Occipital lobe (tissue), 3 donors: ENCODE measurements at places on chromosomes 6 and 20. TPM values are rescaled to one million over a fixed set of nuclear protein-coding genes. Genes with fewer than 3 reads are reported as not detected.
A peak's percentile ranks its signal among the peaks of the same experiment; 100 is the strongest.

The EPB41L2 gene
- 32.3 TPM for total RNA-seq

DNA sequence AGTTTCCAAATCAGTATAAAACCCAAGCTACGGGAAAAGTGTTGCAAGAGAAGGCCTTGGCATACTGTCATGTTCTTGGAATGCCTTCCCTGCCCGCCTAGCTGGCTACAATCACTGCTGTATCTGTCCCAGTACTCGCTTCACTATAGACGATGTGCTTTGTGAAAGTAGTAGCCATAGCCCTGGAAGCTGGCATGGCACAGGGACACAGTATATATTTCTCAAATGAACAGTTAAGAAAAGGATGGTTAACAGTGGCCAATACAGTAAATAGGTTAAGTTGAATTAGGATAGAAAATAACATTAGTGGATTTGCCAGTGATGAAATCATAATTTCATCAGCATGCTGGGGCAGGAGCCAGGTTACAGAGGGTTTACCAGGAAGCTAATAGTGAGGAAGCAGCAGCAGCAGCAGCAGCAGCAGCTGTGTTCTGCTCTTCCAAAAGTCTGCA, 499.3 kb downstream of the CDKAL1 start:
- DNase-seq = no peak

The TRAPPC3L gene
- not detected for total RNA-seq

DNA sequence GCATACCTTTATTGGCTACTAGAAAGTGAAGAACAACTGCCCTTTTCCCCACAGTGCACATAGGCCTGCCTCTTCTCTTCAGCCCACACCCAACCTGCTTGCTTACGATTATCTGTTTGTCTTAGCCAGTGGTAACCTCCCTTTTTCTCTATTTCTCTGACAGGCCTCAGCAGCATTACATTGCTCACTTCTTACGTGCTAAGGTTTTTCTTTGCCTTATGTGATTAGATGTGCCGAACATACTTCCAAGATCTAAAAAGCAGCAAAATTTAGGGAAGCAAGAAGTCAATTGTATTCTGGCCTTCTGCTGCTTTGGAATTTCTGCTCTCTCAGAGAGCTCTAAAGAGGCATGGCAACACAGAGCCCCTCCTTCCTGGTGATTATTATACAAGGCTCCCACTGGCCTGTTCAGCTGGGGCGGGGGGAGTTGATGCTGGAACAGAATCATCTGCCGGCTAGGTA, 7.0 kb downstream of the B4GALT5 start:
- no peak for DNase-seq

- DNase-seq = peak; percentile 30
These were observed 29.4 kb downstream of the COL20A1 start for GRCh38 chr20:63322146-63322932.

DNA sequence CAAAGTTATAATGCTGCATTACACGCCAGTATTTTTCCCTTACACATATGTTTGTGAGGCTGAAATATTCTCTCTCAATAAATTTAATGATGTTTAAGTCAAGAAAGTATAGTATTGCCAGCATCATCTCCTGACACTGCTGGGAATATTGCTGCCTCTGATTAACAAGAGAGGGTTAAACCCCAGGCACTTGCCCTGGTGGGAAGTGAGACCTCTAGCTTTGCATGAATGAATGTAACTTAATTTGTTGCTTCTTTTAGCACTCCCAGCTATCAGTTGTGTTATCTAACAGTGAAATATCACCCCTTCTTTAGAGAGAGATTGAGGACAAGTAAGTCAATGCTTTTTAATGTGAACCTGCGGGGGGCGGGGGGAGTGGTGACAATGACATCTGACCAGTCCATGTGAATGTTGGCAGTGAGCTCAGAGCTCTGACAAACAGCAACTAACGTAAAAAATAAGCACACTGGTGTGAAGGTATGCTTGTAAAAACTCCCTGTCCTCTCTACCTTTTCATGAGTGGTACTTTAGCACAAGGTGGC, 9.8 kb downstream of the FOXA2 start:
- no peak for DNase-seq

DNA sequence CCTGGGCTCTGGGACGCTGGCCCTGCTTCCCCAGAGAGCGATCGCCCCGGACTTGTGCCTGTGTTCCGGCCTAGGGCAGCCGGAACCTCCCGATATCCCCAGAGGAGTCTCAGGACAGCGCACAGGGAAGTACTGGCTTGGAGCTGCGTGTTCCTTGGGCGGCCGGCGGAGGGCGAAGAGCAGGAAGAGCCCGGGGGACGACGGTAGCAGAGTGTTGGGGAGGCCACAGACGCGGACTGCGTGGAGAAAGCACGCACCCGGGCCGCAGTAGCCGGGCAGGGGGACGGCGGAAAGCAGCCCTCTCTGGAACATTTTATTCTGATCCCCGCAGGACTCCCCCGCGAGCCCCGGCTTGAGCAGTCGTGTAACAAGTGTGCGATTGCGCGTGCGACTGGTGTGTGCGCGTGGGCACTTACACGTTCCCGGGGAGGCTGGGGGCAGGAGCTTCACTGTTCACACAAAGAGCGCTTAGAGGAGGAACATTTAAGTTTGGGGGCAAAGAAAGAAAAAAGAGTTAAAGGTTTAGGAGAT, 36.1 kb downstream of the NCR2 start:
- DNase-seq = no peak

DNA sequence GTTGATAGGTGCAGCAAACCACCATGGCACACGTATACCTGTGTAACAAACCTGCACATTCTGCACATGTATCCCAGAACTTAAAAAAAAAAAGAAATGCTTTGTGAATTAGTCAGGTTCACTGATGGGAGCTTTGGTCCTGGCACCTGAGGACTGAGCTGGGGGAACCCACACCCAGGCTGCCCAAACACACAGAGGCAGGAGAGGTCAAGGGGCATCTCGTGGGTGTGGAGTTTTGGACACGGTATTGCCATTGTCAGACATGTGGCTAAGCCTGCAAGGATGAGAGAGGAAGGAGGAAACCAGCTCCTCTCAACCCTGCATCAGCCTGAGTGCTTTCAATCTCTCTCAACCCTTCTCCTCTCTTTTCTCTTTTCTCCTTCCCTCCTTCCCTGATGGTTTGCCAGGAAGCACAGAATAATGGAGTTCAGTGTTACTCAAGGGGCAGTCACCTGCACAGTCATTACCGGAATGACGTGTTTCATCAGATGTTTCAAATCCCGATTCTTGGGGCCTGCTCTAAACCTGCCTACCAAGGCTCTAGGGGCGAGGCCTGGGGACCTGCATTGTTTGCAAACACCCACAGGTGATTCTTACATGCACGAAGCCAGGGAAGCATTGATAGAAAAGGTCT, 89.9 kb upstream of the NEDD9 start:
- DNase-seq = no peak

The ARMC2 gene
- total RNA-seq = 15.3 TPM

DNA sequence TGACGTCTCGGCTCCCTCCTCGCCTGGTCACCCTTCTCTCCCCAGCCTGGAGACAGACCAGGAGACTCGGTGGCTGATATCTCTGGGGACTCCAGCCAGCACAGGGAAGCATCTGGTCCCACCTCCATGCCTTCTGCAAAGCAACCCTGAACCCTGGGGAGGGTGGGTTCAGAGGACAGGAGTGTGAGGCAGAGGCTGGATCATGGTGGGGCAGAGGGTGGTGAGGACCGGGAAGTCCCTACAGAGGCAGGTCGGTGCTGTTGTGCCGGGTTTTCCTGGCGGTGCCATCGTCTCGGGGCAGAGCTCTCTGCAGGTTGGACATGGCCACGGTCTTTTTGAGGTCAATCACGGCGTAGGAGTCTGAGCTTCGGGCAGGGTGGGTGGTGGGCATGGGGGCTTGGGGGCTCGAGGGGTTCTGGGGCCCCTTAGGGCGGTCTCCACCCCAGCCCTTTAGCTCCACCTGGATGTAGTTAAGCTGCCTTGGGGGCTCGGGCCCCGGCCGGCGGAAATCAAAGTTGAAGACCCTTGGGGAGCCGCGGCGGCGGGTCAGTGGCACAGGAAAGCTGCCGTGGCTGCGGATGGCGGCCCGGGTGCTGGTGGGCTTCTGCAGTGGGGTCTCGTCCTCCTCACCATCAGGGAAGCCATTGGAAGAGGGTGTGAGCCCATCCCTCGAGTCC, 9.2 kb downstream of the FRS3 start:
- DNase-seq = no peak

DNA sequence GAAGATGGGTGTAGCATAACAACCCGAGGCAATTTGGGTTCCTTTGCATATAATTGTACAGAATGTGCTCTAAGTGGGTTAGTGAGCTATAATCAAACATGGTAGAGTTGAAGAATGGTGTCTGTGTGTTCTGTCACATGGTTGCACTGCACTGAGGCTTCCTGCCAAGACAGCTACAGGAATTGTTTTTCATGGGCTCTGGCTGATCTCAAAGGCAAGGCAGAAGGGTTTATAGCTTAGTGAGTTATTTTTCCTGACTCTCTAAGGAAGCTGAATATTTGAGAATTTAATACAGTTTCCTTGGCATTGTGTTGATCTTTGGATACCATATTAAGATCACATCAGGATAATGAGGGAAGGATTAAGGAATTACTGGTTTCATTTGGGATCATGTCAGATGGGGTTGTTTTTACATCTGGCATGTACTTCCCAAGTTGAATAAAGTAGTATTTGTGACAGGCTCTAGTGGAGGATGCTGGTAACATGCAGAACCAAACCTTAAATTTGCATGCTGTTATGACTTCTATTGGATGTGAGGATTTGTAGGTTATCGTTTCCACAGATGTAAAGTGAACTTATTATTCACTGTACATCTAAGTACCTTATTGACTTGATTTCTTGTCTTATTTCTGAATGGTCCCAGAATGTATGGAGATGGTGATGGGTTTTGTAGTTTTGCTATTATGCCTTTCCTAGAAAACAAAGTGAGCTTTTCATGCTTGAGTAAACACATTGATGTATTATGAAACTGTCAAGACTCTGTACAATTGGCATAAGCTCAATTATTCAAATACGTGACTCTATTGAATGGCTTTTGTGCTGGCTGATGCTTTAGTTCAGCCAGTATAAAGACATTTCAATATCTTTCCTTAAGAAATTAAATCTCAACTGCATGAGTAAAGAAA, 43.3 kb downstream of the LRRC1 start:
- peak; percentile 63 for DNase-seq

DNA sequence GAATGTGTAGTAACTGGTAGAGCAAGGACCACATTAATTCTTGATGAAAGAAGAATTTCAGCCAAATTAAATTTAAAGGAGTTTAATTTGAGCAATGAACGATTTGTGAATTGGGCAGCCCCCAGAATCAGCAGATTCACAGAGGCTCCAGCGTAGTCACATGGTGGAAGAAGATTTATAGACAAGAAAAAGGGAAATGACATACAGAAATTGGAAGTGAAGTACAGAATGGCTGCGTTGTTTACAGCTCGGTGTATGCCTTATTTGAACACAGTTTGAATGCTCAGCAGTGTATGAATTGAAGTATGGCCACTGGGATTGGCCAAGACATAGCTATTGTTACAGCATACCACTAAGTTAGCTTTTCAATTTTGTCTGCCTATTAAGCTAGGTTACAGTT, 173.6 kb upstream of the ARG1 start:
- DNase-seq = no peak

DNA sequence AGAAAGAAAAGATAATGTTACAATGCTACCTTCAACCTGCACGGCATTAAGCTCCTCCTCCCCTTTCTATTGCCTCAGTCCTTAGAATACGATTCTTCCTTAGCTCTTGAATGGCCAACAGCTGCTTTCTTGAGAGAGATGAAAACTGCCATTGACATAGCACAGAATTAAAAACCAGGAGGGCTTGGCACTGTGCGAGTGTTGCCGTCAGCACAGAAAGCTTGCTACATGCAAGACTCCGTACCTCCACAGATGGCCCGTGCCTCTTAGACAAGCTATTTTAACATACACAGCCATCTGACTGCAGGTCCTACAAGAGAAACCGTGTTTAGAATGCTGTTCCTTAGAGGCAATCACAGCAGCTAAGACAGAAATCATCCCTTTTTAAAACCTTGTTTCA, 51.7 kb downstream of the ALDH5A1 start:
- DNase-seq = peak; percentile 6

GRCh38 chr6:13203145-13203544, 125.2 kb downstream of the TBC1D7 start:
- no peak for DNase-seq

DNA sequence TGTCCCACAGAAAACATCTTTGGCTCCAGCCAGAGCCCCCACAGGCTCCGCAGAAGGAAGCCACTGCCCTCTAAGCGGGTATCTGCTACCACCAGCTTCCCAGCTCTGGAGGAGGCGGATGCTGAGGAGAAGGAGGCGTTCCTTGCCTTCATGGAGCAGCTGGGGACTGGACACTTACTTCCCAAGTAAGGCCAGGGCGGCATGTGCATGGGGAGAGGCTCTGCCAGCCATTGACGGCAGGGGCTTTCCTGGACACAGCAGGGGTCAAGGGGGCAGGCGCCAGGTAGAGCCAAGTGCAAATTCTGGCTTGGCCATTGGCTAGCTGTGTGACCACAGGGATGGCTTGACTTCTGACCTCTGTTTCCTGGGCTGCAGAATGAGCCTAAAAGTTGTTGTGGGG, 17.8 kb downstream of the RAB44 start:
- no peak for DNase-seq

The SLC23A2 gene
- total RNA-seq = 52.9 TPM

The CASS4 gene
- 0.16 TPM for total RNA-seq

GRCh38 chr6:41097467-41098090, 24.8 kb downstream of the NFYA start:
- DNase-seq = no peak

The MOG gene
- not detected for total RNA-seq

The WFDC6 gene
- not detected for total RNA-seq

GRCh38 chr6:72948153-72948552, 277.1 kb downstream of the KHDC1L start:
- DNase-seq = no peak

- DNase-seq = no peak
These were observed 125.1 kb downstream of the LRRC1 start for GRCh38 chr6:53919881-53920360.

The KIF25 gene
- total RNA-seq = not detected

DNA sequence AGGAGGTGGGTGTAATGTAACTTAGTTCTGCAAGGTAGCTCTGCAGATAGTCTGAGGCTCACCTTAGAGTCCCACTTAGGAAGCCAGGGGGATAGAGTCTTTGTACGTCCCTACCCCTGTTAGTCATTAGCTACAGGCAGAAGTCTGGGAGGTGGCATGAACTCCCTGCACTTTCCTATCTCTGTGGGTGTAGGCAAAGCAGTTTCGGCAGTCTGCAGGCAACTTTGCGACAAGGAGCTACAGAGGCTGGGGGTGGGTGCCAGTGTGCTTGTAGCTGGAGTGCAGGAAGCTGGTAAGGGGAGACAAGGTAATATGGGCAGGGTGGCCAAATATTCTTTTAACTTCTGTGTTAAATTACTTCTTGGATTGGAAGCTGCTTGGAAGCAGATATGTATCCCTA, 45.7 kb downstream of the NKAIN2 start:
- DNase-seq = no peak

DNA sequence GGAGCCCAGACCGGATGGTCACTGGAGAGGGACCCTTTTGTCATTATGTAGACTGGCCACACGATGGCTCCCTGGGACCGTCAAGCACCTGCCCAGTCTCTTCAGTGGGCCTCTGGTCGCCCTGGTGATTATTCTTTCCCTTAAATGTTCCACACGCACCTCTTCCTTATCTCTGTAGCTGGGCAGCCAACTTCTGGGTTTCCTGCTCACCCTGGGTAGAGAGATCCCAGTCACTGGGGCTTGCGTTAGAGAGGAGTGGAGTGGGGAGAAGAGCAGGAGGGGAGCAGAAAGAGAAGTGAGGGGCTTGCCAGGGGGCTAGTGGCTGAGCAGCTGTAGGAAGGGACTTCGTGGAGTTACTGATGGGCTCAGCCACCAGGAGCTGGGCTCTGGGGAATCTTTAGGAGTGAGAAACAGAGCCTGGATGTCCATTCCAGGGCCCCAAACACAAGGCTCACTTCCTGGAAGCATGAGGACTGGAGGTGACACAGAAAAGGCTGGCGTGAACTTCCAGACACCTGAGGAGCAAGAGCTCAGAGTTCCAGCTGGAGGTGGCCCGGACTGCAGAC, 150.1 kb downstream of the DHX35 start:
- DNase-seq = no peak
